Kasumi-1 (cell line): ENCODE measurements at places on chromosomes 13 and 19.

GRCh38 chr13:112342841-112343361 lies 33.3 kb upstream of the SPACA7 start:
- DNase-seq = no peak

- DNase-seq = peak; percentile 80
These were observed 50.3 kb upstream of the SIN3B start for GRCh38 chr19:16778796-16779411.

- no peak for DNase-seq
These were observed 14.4 kb downstream of the NFKBID start for GRCh38 chr19:35885904-35886303.

GRCh38 chr19:1730157-1730556 lies 23.1 kb upstream of the ONECUT3 start:
- no peak for DNase-seq

DNA sequence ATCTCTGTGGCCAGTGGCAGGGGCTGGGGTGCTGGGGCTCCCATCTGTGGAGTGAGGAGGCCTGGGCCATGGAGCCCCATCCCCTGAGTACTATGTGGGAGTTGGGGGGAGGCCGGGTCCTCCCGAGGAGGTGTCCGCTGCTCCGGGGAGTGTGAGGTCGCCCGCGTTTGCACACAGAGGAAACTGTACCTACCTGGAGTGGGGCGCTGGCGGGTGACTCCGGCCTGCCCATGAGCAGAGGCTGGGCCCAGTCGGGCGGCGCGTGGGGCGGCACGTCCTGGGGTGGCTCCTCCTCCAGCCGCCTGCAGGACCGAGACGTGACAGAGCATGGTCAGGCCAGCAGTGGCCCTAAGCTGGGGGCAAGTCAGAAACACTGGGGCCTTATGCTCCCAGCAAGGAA lies 33.8 kb upstream of the MATK start:
- DNase-seq = no peak
